Glutamatergic neuron (in vitro differentiated cells): ENCODE measurements at places on chromosomes 11 and 22. TPM values are rescaled to one million over a fixed set of nuclear protein-coding genes. Genes with fewer than 3 reads are reported as not detected.

The FXYD6 gene
- 57.1 TPM for total RNA-seq

The OR5T3 gene
- not detected for total RNA-seq

The PLAAT5 gene
- 11.2 TPM for total RNA-seq

The PANX2 gene
- total RNA-seq = 1.8 TPM

The JRKL gene
- total RNA-seq = 7.8 TPM

DNA sequence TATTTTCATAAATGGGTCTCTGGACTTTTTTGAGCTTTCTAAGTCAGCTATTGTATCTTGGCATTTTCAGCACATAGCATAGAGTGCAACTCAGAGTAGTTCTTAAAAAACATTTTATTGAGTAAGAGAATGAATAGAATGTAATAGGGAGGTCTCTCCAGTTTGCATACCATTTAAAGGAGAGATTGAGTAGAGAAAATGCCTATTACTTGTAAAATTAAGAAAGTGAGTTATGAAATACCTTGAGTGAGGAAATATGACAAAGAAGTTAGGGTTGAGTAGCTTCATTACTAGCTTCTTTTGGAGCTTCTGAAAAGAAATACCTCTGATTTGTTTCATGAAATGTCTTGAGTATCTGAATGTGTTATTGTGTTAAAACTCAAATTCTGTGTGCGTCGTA, 140.0 kb downstream of the AASDHPPT start:
- H3K27me3 ChIP-seq = no peaks in the 10 kb centered on the region
- no peak overlapping the region for H3K4me3 ChIP-seq
- peaks cover 2% of the 10 kb centered on the region for H3K4me1 ChIP-seq
- no peak for DNase-seq
- no peaks in the 10 kb centered on the region for H3K36me3 ChIP-seq

DNA sequence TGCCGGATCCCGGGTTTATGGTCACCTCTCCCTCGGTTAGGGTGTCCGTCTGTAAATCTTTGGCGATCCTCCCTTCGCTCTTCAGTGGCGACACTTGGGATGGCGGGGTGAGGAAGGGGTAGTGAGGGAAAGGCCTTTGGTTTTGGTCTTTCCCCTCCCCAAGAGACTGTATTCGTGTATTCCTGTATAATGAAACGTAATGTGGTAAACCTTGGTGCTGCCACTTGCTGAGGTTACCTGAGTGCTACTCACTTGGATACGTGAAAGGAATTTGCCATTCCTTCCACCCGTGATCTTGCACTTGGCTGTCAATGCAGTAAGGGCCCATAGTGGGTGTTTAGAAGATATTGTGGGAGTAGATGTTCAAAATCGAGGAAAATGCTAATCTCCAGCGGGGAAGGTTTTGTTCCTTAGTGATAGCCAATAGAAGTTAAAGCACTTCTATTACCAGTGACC, 578 bp upstream of the NUP160 start:
- peak overlapping the region; percentile 97 for H3K27ac ChIP-seq
- no peak for DNase-seq
- H3K27me3 ChIP-seq = peaks cover 4% of the 10 kb centered on the region
- peak overlapping the region; percentile 98 for H3K4me3 ChIP-seq
- no peaks in the 10 kb centered on the region for H3K36me3 ChIP-seq

DNA sequence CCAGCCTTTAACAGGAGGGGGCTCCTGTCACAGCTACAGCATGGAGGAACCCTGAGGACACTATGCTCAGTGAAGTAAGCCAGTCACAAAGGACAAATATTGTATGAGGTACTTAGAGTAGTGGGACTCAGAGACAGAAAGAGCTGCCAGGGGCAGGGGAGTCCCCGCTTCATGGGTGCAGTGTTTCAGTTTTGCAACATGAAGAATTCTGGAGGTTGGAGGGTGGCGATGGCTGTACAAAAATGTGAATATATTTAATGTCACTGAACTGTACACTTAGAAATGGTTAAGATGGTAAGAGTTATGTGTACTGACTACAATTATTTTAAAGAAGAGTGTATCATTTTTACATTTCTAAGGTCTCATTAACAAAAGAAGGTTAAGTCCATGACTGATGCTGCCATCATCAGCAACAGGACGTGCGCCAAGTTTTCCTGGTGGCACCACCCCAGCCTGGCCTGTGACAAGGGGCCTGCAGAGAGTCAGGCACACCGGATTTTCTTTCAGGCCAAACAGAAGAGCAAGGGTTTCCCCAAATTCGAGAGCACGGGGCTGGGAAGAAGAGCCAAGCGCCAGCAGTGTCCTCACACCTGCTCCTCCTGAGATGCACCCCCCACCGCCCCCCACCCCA, 22.1 kb downstream of the YPEL1 start:
- peaks cover 14% of the 10 kb centered on the region for H3K36me3 ChIP-seq
- H3K4me3 ChIP-seq = no peak overlapping the region
- DNase-seq = no peak
- H3K4me1 ChIP-seq = peaks cover 27% of the 10 kb centered on the region

DNA sequence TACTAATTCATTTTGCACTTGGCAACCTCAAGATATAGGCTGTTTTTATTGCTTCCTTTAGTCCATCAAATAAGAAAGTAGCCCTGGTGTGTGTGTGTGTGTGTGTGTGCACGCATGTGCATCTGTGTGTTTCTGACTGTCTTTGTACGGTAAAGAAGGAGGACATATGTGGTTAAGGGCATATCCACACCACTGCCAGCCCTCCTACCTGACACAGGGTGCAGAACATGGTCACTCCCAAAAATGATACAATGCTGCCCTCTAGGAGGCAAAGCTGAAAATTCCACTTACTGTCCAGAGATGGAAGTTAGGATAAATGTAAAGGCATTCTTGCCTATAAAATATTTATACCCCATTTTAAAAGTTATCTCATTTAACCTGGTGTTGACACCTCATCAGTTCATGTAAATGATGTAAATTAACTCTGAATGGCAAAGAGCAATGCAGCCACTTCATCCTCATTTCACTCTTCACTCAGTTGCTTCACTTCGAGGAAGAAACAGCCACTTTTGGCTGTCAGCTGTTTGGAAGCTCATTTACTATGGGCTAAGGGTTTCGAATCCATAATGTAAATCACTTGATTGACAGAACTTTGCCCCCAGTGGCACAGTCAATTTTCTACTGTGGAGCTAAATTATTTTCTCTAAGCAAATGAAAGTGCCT, 83.1 kb upstream of the MTNR1B start:
- peak overlapping the region; percentile 39 for H3K27ac ChIP-seq
- peaks cover 6% of the 10 kb centered on the region for H3K27me3 ChIP-seq
- peak; percentile 34 for DNase-seq
- H3K4me3 ChIP-seq = no peak overlapping the region
- peaks cover 13% of the 10 kb centered on the region for H3K4me1 ChIP-seq
- H3K36me3 ChIP-seq = peaks cover 13% of the 10 kb centered on the region

DNA sequence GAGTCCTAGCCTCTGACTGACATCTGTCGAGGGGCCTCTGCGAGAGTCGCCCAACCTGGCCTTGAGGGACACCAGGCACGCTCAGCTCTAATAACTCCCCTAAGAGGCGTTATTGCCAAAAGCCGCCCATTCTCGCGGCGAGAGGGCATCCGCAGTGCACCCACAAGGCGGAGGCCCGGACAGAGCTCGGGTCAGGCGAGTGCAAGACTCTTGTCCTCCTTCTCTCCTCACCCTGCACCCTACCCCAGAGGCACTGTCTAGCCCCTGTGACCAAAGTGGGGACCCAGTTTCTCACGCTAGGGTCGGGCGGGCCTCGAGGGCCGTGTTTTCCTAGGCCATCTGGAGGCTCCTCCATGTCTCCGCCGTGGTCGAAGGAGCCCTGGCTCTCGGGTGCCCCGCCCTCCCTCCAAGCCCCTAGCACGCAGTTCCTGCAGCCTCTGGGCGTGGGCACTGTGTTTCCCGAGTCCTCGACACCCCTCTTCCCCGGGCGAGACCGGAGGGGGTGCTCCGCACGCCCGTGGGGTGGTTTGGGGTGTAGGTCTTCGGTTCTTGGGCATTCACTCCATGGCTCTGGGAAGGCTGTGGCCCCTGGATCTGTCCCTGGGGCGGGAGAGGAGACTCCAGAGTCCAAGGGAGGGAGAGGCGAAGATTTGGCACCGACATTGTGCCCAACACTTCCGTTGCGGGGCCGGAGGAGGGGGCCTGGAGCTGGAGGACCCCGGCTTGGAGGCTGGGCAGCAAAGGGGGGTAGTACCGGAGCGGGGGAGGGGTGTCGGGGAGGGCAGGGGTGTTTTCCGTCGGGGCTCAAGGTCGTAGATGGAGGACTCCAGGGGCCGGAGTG, 1.0 kb downstream of the CHRM4 start:
- H3K4me3 ChIP-seq = peak overlapping the region; percentile 78
- H3K4me1 ChIP-seq = peaks cover 19% of the 10 kb centered on the region
- no peak overlapping the region for H3K27ac ChIP-seq
- peak; percentile 52 for DNase-seq
- H3K36me3 ChIP-seq = peaks cover 10% of the 10 kb centered on the region

DNA sequence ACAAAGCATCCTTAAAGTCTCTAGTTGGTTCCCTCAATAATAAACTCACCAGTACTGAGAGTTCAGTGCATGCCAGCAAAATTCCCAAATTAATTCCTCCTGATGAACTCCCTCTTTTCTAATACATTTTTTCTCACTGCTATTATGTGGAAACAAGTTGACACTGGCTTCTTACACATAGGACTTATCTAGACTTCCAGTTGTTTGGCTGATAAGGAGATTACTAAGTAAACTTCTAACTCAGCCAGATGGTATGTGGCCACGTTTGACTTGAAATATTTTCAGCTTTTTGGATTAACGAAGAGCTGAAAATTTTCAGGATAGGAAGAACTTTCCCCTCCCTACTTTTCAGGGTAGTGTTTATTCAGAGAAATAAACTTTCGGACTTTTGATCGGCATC, 1154.2 kb upstream of the TENM4 start:
- H3K36me3 ChIP-seq = no peaks in the 10 kb centered on the region
- H3K4me1 ChIP-seq = peaks cover 6% of the 10 kb centered on the region
- H3K27me3 ChIP-seq = no peaks in the 10 kb centered on the region
- DNase-seq = no peak

- H3K27ac ChIP-seq = peak overlapping the region; percentile 95
- peak; percentile 42 for DNase-seq
Measured at GRCh38 chr11:72411623-72412419, 22.5 kb downstream of the CLPB start.

- H3K36me3 ChIP-seq = no peaks in the 10 kb centered on the region
- peaks cover 53% of the 10 kb centered on the region for H3K4me1 ChIP-seq
- H3K27ac ChIP-seq = no peak overlapping the region
- no peak for DNase-seq
- H3K4me3 ChIP-seq = no peak overlapping the region
- peaks cover 10% of the 10 kb centered on the region for H3K27me3 ChIP-seq
Measured at GRCh38 chr22:37402184-37402506, 25.1 kb downstream of the ELFN2 start.

GRCh38 chr11:130127509-130127908, 32.1 kb upstream of the ST14 start:
- peaks cover 1% of the 10 kb centered on the region for H3K4me1 ChIP-seq
- no peak overlapping the region for H3K27ac ChIP-seq
- H3K27me3 ChIP-seq = no peaks in the 10 kb centered on the region
- no peak for DNase-seq

DNA sequence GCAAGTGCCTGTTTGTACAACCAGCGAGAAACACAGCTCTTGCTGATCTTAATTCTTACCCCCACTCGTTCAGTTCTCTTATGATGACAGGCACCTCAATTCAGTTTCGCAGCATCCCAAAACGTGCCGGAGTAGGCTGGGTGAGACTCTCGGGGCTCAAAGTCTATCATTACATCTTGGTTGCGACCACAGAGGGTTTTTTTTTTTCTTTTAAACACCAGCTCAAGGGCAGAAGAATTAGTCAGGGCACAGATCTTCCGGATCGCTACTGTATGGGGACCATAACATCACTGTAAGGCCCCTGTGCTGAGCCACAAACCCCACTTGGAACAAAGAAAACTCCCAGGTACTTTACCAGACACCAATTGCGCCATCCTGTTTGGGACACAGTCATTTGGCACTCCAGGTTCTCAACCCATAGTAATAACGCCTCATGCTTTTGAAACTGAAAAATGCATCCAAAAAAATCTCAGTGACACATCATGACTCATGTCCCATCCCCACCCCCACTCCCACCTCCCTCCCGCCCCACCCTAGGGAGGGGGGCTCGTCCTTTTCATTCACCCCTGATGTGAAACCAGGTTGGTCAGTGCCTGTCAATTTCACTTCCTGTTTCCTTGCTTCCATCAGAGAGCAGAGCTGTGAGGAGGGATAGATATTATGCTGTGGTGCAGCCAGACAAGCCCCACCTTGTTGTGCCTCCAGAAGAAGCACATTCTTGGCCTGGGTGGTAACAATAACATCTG, 41.0 kb upstream of the CD5 start:
- no peak overlapping the region for H3K4me3 ChIP-seq
- H3K4me1 ChIP-seq = peaks cover 10% of the 10 kb centered on the region
